Spleen (tissue), 13 donors: ENCODE measurements at places on chromosomes 12 and 14. TPM values are rescaled to one million over a fixed set of nuclear protein-coding genes. Genes with fewer than 3 reads are reported as not detected.

The PLEKHH1 gene
- total RNA-seq = 3.2 TPM

The C14orf39 gene
- total RNA-seq = not detected

GRCh38 chr14:53596853-53597525 lies 359.6 kb downstream of the BMP4 start:
- no peaks in the 10 kb centered on the region for H3K36me3 ChIP-seq
- no peak overlapping the region for H3K27ac ChIP-seq

- no peaks in the 10 kb centered on the region for H3K36me3 ChIP-seq
- H3K27me3 ChIP-seq = no peaks in the 10 kb centered on the region
Measured at GRCh38 chr12:54133772-54134375, 54.9 kb downstream of the SMUG1 start.
